ENCODE measurements at places on chromosomes 13 and 19. TPM values are rescaled to one million over a fixed set of nuclear protein-coding genes. Genes with fewer than 3 reads are reported as not detected.

DNA sequence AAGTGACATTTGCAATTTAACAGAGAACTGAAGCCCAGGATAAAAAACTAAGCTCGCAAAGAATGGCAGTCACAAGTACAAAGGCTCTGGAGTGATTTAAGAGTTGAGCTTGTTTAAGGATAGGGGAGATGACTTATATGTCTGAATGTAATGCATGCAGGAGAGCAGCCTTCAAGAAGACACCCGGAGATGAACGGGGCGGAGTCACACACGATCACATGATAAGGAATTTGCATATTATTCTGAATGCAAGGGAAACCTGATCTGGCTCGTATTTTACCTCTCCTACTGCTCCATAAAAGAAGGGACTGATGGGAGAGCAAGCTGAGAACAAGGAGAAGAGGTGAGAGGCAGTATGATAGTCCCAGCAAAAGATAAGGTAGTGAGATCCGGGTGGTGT, 12.9 kb downstream of the TBC1D4 start:
- DNase-seq = no peak

DNA sequence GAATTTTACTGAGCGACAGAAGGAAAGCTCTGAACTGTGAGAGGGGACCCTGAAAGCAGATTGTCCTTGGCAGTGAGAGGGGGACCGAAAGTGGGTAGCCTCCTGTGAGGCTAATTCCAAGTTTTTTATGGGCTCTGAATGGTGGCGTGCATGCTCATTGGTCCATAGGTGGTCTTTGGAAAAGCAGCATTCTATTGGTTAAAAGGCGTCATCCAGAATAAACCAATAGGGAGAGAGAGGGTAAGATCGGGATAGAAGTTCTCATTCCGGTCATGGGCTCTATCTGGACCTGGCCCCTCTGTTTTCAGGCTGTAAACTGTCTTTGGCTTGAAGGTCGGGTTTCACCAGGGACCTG, 539.8 kb upstream of the PCDH9 start:
- no peak for DNase-seq

Gene C2CD4C
- not detected for total RNA-seq

Gene RELB
- 30.7 TPM for total RNA-seq

Gene DAND5
- not detected for total RNA-seq

- no peak for DNase-seq
These were observed 2.8 kb upstream of the USF2 start for GRCh38 chr19:35265900-35266519.

GRCh38 chr19:18457483-18458331, 19.8 kb upstream of the ISYNA1 start:
- no peak for DNase-seq

All from naive thymus-derived CD4-positive, alpha-beta T cell (primary cell).